ENCODE measurements at places on chromosomes 7 and 10.

DNA sequence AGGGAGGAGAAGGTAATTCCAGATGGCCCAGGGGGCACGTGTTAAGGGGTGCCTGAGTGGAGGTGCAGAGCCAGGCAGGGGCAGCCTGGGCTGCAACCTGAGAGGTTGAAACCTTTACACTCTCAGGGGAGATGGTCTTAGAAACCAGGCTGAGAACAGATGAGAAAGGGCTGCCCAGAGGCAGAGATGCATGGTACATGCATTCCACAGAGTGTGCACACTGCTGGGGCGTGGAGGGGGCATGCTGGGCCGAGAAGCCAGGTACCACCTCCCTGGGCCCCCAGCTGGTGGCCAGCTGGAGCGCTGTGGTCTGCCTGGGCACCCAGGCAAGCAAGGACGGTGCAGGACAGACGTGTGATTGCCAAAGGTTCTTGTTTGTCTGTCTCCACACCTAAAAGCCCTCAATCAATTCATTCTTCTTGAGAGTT, 14.1 kb upstream of the CSGALNACT2 start:
- DNase-seq = peak; percentile 1

- no peak for DNase-seq
Measured at GRCh38 chr7:139675127-139676125, 102.4 kb downstream of the HIPK2 start.

GRCh38 chr10:82890573-82890972, 1015.6 kb downstream of the NRG3 start:
- DNase-seq = no peak

GRCh38 chr10:75395066-75395931, 6.3 kb downstream of the ZNF503 start:
- peak; percentile 72 for DNase-seq

DNA sequence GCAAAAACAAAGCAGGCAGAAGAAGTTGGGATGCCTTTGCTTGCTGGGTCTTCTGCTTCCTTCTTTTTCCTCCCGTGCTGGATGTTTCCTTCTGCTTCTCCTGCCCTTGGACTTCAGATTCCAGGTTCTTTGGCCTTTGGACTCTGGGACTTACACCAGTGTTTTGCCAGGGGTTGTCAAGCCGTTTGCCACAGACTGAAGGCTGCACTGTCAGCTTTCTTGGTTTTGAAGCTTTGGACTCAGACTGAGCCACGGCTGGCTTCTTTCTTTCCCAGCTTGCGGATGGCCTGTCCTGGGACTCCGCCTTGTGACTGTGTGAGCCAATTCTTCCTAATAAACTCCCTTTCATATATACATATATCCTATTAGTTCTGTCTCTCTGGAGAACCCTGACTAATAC, 11.3 kb upstream of the LCOR start:
- no peak for DNase-seq

- DNase-seq = no peak
Measured at GRCh38 chr10:130242513-130242912, 106.3 kb downstream of the GLRX3 start.

- DNase-seq = no peak
Measured at GRCh38 chr7:108418946-108419345, 37.3 kb downstream of the NRCAM start.

GRCh38 chr10:88198023-88198422, 334.6 kb downstream of the PTEN start:
- no peak for DNase-seq

DNA sequence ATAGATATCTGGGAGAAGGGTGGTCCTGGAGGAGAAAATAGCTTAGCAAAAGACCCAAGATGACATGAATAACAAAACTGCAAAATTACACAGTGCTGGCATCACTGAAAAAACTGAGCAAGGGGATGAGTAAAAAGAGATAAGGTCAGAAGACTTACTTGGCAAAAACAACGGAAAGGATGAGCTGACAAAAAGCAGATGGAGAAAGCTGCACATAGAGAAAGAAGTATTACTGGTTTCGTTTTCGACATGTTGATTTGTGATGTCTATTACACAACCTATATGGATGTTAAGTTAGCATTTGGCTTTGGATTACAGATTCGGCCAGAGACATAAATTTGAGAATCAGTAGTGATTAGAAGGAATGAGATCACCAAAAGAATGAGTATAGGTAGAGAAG, 132.1 kb downstream of the MACC1 start:
- no peak for DNase-seq

- DNase-seq = no peak
Measured at GRCh38 chr7:117780832-117781231, 92.4 kb downstream of the CTTNBP2 start.

GRCh38 chr7:52189153-52189778, 846.2 kb upstream of the POM121L12 start:
- no peak for DNase-seq

GRCh38 chr10:104809288-104810090, 168.4 kb downstream of the SORCS3 start:
- no peak for DNase-seq

DNA sequence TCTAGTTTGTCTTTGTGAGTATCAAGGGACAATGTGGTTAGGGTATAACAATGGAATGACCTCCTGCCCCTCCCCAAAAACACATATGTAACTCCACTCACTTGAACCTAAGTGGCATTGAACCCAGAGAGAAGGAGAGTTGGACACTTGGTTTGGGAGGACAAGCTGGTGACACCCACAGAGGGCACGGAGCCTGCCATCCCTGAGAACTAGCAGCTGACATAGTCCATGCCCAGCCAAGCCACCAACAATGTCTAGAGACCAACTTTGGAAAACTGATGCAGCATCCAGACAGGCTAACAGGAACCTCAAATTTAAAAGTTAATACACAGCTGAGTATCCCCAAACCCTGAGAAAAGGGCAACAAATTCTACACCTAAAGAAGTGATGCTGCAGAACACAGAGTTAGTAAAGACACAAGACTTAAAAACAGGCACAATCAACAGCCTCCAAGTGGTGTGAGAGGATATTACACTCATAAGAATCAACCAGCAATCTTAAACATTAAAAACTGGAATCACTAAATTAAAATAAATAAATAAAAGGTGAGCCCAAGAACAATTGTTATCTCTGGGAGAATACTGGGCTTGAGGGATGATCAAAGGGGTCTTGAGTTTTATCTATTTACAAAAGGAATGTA, 27.2 kb downstream of the NUDCD3 start:
- no peak for DNase-seq

Data from left hindlimb (tissue), 1 donor.